ENCODE measurements at places on chromosomes 12 and 14.
A peak's percentile ranks its signal among the peaks of the same experiment; 100 is the strongest.

- DNase-seq: no peak
These were observed 42.1 kb upstream of the USP44 start for GRCh38 chr12:95593266-95593871.

DNA sequence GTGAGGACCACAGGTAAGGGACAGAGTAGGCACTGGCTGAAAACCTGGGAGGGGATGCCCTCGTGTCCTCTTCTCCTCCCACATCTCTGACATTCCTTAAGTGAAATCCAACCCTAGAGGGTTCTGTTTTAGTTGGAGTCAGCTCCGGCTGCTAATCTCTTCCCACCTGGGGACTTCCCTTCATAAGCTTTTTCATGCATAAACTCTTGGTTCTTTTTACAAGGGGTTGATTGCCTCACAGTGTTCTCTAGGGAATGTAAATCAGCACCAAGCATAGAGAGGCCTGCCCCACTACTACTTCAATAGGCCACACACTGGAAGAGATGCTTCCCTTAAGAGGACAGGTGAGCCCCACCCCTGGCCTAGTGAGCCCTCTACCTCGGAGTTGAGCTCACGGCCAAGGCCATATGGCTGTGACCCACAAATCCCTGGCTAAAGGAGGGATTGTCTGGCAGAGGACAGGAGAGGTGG, 3.2 kb upstream of the SYNDIG1L start:
- no peak for DNase-seq

- DNase-seq: no peak
These were observed 37.5 kb downstream of the KCNA1 start for GRCh38 chr12:4947253-4947652.

- DNase-seq: no peak
These were observed 34.6 kb downstream of the NIN start for GRCh38 chr14:50796390-50796789.

DNA sequence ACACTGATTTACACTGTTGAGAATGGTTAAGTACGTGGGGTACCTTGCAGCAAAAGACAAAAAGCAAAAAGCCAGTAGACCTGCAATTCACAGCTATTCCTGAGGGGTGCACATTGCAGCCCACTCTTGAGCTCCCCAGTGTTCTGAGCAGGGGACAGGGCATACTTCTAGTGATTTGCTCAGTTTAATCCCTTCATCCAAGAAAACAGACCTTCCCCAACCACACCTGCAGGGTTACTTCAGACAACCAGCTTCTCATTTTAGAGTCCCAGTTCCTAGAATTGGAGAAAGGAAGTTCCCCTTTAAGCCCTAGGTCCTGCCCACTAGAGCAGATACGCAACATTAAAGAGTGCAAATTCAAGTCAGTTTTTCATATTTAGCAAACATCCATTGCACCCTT, 3.6 kb upstream of the WSB2 start:
- DNase-seq: no peak

- DNase-seq: no peak
These were observed 94.0 kb downstream of the C12orf50 start for GRCh38 chr12:87935216-87935615.

- no peak for DNase-seq
These were observed 157.0 kb downstream of the MYRFL start for GRCh38 chr12:69981881-69982475.

DNA sequence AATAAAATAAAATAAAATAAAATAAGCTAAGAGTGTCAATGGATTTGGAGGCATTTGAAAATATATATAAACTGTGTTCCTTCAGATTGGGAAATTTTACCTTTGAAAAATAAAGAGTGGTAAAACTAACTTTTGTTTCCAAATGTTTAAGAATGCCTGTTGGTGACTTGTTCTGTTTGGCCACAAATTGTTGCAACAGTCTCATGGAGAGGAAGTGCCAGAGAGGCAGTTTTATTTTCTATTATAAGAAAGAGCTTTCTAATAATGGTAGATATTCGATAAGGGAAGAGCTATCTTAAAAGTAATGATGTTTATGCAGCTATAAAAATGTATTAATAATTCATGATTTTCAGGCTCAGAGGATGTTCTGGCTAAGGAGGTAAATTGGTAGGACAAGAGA, 68.8 kb upstream of the MDGA2 start:
- no peak for DNase-seq

- no peak for DNase-seq
These were observed 39.6 kb downstream of the CCDC88C start for GRCh38 chr14:91377700-91378652.

DNA sequence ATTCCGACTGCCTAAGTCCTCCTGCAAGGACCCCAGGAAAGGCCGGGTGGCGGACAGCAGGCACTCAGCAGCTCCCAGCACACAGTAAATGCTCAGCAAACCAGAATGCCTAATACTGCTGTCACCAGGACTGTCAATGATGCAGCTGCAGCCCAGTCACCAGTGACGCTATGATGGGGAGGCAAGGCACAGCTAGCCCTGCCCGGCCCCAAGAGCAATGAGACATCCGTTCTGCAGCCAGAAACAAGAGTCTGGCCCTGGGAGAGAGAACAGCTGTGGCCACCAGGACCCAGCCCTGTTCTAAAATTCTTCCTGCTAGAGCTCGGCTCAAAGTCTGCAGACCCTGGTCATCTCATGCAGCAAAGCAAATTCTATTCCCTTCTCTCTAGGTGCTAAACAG, 69.8 kb downstream of the NCOR2 start:
- peak; percentile 96 for DNase-seq

DNA sequence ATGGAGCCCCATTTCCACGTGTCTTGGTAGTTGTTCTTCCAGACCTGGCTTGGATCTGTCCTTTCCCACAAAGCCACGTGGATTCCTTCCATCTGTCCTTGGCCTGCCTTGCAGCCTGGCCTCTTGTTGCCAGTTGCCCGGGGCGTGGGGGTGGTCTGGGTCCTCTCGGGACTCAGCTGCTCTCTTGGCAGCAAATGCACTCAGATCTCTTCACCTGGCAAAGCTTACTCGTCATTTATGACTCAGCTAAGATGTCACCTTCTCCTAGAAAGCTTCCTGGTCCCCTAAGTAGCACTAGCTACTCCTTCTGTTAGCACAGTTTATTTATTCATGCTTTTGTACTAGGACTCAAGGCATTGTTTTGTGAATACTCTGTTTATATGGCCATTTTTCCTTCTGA, 13.6 kb downstream of the PLEKHG3 start:
- DNase-seq: no peak

DNA sequence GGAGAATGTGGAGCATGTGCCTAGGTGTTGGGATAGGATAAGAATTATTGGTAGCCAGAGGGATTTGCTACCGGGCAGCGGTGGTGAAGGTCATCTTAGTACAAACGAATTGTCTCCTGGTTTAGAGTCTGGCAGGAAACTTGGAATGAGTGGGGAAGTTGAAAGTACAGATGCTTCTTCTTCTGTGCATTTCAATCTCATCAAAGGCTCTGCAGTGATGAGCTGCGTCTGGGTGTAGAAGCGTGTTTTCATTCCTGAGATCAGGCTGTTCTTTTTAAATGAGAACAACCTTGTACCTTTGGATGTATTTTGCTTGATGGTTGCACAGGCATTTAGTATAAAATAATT, 2.1 kb downstream of the WNK1 start:
- DNase-seq: peak; percentile 38

- DNase-seq: no peak
These were observed 170.5 kb upstream of the GARIN2 start for GRCh38 chr14:67018720-67019119.

DNA sequence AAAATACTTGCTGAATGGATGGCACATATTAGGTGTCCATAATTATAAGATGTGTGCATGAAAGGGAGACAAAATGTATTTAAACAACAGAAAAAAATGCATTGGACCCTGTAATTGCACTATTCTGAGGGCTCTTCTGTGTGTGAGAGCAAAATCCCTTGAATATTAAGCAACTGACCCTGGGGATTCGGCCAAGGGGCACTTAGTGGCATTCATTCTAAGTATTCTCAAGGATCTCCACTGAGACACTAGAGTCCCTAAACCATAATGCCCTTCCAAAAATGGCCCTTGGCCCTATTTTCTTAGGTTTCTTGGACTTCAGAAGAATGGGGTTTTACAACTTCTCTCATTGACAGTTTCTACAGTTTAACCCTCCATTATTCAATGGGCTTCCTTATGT, 388.6 kb downstream of the GLT1D1 start:
- no peak for DNase-seq

All from cardiac fibroblast (primary cell).